ENCODE measurements at places on chromosomes 11 and 22.

DNA sequence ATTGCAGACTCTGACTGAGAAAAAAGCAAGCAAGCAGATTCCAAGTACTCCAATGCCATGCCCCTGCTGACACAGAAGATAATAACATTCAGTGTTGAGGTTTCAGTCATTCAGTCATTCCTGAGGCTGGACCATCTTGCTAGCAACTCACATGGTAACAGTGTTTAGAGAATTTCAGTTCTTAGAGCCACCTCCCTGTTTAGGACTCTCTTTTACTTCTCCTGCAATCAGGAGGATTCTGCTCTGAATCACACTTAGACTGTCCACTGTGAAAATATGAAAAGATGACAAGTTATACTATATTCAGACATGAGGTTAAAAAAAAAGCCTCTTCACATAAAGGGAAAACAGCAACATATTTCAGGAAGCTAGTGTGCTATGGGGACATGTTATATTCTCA lies 183.9 kb upstream of the CTSC start:
- no peak for DNase-seq

DNA sequence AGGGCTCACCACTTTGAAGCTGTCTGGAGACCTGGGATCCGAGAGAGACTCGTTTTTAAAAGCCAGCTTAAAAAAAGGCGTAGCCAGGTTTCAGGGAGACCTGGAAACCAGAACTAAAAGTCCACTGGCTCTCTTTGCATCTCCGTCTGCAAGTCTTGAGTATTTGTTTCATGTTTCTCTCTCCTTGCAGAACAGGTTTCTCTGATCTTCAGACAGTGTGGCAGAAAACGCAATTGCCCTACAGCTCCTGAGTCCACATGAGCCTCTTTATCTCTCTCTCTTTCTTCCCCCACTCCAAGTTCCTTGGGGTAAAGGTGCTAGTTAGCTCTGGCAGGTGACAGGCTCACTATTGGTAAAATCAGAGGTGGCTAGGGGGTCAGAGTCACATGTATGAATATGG lies 67.0 kb upstream of the AMPD3 start:
- DNase-seq: no peak

- DNase-seq: no peak
Observed at GRCh38 chr11:66267039-66267378, 1.4 kb upstream of the RAB1B start.

DNA sequence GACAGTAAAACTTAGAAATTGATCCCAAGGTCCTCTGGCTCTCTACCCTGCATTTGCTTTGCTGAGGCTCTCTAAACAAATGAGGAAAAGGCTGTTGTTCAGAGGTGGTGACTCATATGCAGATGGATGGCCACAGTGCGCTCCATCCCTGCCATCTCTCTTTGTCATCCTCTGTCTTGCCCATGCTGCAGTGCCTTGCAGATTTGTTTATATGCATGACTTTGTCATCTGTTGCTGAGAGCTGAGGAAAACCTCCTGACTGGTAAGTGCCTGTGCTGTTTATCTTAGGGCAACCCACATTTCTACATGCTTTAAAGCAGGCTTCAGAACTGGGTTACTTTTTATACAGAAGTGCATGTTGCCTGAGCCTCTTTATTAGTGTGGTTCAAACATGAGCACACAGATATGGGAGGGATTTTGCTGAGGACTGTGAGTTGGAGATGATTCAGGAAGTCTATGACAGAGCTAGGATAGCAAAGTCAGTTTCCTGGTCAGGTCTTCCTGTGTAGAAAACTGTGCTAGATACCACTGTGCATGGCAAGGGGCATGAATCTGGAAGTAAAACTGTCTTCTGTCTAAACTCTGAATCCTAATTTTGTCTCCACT lies 57.4 kb downstream of the JAM3 start:
- DNase-seq: peak; percentile 96

- no peak for DNase-seq
Observed at GRCh38 chr11:12818333-12819015, 144.3 kb downstream of the TEAD1 start.

DNA sequence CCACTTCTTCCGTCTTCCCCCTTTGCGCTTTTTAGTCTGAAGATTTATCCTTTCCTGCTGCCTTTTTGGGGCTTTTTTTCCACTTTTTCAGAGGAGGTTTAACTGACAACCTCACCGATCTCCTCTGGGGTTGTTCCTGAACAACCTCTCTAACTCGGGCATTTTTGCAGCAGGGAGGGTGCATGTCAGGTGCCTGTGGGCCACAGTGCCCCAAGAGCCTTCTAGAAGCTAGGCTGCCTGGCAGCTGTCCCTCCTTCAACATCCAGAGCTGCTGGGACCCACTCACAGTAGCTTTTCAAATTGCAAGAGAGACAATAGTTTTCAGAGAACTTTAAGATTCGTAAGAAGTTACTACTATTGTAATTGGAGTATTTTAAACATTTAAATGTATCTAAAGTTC lies 1112.4 kb upstream of the CNTN5 start:
- DNase-seq: no peak

- no peak for DNase-seq
Observed at GRCh38 chr11:106644824-106645223, 373.5 kb downstream of the GUCY1A2 start.

GRCh38 chr11:35688023-35688422 lies 25.4 kb downstream of the TRIM44 start:
- no peak for DNase-seq

DNA sequence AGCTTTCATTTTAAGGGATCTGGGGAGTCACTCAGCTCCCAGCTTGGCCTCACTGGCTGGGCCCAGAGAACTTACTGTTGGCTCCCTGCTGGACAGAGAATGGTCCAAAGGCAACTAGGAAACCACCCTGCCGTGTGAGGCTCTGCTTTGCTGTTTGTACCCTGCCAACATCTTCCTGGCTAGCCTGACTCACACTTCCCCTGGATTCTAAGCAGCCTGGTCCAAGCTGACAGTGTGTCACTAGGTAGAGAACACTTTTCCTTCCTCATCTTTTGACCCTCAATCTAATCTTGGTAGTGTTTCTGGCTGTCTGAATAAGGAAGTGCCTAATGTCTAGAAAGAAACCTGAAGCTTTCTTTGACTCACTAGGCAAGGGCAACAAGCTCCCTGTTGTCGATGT lies 76.7 kb downstream of the FAR1 start:
- DNase-seq: peak; percentile 30

GRCh38 chr11:9681583-9682372 lies 17.9 kb downstream of the SWAP70 start:
- DNase-seq: no peak

DNA sequence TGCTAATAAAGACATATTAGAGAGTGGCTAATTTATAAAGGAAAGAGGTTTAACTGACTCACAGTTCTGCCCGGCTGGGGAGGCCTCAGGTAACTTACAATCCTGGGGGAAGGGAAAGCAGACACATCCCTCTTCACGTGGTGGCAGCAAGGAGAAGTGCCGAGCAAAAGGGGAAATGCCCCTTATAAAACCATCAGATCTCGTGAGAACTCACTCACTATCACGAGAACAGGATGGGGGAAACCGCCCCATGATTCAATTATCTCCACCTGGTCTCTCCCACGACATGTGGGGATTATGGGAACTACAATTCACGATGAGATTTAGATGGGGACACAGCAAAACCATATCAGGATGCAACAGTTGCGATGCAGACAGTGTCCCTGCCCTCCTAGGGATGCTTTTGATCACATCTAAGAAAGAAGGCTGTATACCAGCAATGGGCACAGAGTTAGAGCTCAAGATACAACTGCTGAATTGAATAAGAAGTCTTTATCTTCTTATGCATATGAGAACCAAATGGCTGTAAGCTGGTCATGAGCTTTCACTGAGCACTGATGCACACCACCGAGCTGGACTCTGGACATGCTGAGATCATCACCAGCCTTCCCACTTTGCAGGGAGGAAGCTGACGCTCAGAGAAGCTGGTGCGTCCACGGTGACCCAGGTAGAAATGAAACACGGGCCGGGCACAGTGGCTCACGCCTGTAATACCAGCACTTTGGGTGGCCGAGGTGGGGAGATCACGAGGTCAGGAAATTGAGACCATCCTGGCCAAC lies 255.2 kb downstream of the MN1 start:
- DNase-seq: no peak

DNA sequence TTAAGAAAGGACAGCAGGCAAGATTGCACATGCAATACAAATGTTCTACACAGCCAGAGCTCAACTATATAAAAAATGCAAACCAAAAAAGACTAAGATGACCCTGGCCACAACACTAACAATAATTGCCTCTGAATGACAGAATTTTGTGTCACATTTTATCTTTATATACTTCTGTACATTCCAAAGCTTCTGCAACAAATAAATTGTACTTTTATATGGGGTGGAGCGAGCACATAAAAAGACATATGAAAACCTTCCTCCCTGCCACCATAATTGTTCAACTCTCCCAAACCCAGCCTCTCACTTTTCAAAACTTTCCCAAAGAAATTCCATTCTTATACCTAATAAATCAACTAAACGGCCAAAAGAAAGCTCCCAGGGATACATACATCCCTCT lies 10.7 kb downstream of the BUD13 start:
- DNase-seq: no peak

- peak; percentile 45 for DNase-seq
Observed at GRCh38 chr11:86230921-86231434, 13.6 kb upstream of the EED start.

- no peak for DNase-seq
Observed at GRCh38 chr11:126438691-126439090, 83.2 kb downstream of the ST3GAL4 start.

GRCh38 chr22:38452373-38453065 lies 2.5 kb downstream of the KCNJ4 start:
- no peak for DNase-seq

DNA sequence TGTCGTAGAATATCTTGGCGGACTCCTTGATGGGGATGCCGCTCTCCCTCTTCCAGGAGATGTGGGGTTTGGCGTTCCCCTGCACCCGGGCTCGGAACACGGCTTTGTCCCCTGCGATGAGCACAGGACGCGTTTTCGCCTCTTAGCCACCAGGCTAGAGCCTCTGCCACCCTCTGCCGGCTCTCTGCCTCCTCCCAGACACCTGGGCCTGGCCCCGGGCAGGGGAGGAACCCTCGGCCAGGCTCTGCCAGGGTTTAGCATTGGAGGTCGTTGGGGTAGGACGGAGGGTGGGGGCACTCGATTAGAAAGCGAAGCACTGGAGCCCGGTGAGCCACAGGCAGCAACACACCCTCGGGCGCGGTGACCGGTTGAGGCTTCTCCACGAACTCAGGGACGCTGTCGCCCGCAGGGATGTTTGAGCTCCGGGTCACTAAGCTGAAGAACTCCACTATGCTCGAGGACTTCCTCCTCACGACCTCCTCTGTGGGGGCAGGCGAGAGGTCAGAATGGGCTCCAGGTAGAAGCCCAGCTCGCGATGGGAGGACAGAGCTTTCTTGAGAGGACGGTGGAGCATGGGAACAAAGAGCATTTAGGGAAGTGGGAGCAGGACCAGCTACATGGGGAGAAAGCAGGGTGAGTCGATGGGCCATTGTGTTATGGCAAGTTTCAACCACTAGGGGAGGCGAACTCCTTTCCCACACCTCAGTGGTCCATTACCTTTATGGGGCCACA lies 4.3 kb downstream of the IGSF22 start:
- peak; percentile 29 for DNase-seq

All from pons (tissue), 1 donor.